Immature natural killer cell (primary cell): ENCODE measurements at places on chromosomes 13 and 19. TPM values are rescaled to one million over a fixed set of nuclear protein-coding genes. Genes with fewer than 3 reads are reported as not detected.

The LIPE gene
- polyA plus RNA-seq, result 2.3 TPM

The KLK8 gene
- polyA plus RNA-seq, result not detected

The ZNF440 gene
- 2.4 TPM for polyA plus RNA-seq

The SLC7A10 gene
- not detected for polyA plus RNA-seq

The ZNF99 gene
- not detected for polyA plus RNA-seq

The PSG2 gene
- not detected for polyA plus RNA-seq

The ARHGAP45 gene
- 164 TPM for polyA plus RNA-seq

The LILRB2 gene
- polyA plus RNA-seq, result 0.31 TPM

The SERPINE3 gene
- polyA plus RNA-seq, result not detected

The ADGRE3 gene
- polyA plus RNA-seq, result not detected

The APOE gene
- polyA plus RNA-seq, result not detected

The AMER2 gene
- polyA plus RNA-seq, result not detected

The UBE2L5 gene
- polyA plus RNA-seq, result not detected

The SIGLEC9 gene
- polyA plus RNA-seq, result 6.2 TPM

The CGB3 gene
- polyA plus RNA-seq, result not detected

The TMEM143 gene
- polyA plus RNA-seq, result 3.1 TPM

The FFAR1 gene
- not detected for polyA plus RNA-seq

The KIR2DL3 gene
- 72.4 TPM for polyA plus RNA-seq

The PTBP1 gene
- 87.8 TPM for polyA plus RNA-seq

The ADGRE1 gene
- polyA plus RNA-seq, result 0.22 TPM

The PNMA8A gene
- polyA plus RNA-seq, result not detected

The NLRP4 gene
- polyA plus RNA-seq, result not detected
